Thoracic aorta endothelial cell (primary cell): ENCODE measurements at places on chromosomes 5 and 9. TPM values are rescaled to one million over a fixed set of nuclear protein-coding genes. Genes with fewer than 3 reads are reported as not detected.

AGXT2 gene
- not detected in 2 replicates for total RNA-seq

FRMD3 gene
- total RNA-seq, result 24.6 and 29.2 TPM in 2 replicates

CXXC5 gene
- total RNA-seq, result 4.0 and 6.0 TPM in 2 replicates

GFI1B gene
- total RNA-seq, result not detected in 2 replicates
